Upper lobe of right lung (tissue), 1 donor: ENCODE measurements at places on chromosomes 5 and 9. TPM values are rescaled to one million over a fixed set of nuclear protein-coding genes. Genes with fewer than 3 reads are reported as not detected.

DNA sequence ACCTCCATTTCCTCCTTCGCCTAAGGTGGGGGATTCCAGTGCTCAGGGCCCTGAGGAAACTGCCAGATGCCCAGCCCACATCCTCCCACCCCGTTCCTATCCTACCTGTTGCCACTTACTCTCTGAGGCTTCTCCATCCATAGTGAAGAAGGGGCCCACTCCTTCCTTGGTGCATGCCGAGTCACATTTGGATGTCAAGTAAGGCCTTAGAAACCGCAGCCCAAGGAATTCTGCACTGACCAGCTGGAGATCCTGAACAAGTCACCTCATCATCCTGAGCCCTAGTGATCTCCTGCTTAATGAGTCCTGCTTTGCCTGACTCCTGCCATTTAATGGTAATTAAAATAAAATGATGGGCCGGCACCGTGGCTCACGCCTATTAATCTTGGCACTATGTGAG lies 6.7 kb upstream of the TNIP1 start:
- no peaks in the 10 kb centered on the region for H3K36me3 ChIP-seq
- H3K4me3 ChIP-seq, result no peak overlapping the region
- H3K27me3 ChIP-seq, result no peaks in the 10 kb centered on the region
- DNase-seq, result no peak
- peaks cover 48% of the 10 kb centered on the region for H3K4me1 ChIP-seq

GRCh38 chr9:79632705-79633104 lies 60.9 kb downstream of the TLE4 start:
- no peak overlapping the region for H3K4me3 ChIP-seq
- no peak for DNase-seq
- H3K27me3 ChIP-seq, result no peaks in the 10 kb centered on the region
- no peak overlapping the region for H3K27ac ChIP-seq
- no peaks in the 10 kb centered on the region for H3K36me3 ChIP-seq

- H3K4me1 ChIP-seq, result no peaks in the 10 kb centered on the region
- DNase-seq, result no peak
- no peak overlapping the region for H3K27ac ChIP-seq
- no peaks in the 10 kb centered on the region for H3K36me3 ChIP-seq
- no peaks in the 10 kb centered on the region for H3K27me3 ChIP-seq
- H3K4me3 ChIP-seq, result no peak overlapping the region
Measured at GRCh38 chr5:35404701-35405100, 174.4 kb upstream of the PRLR start.

DNA sequence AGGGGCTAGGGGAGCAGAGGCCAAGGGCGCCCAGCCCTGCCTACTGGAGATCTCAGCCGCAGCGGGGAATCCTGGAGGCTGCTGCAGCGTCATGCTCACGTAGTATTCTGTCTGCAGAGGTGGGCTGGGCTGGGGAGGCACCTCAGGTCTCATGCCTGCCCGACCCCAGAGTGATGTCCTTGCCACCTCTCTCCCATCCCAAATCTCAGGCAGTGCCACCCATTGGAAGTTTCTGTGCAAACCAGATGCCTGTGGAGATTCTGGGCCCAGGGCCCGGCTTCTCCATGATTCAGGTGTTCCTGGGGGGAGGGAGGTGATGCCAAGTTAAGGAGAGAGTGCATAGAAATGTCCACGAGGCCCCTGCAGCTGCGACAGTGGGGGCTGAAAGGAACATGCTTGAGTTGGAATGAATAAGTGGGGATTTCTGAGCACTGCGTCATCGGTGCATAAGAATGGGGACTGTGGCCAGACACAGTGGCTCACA lies 72.0 kb downstream of the ANKRD33B start:
- no peaks in the 10 kb centered on the region for H3K27me3 ChIP-seq
- no peak overlapping the region for H3K27ac ChIP-seq
- H3K36me3 ChIP-seq, result no peaks in the 10 kb centered on the region

DNA sequence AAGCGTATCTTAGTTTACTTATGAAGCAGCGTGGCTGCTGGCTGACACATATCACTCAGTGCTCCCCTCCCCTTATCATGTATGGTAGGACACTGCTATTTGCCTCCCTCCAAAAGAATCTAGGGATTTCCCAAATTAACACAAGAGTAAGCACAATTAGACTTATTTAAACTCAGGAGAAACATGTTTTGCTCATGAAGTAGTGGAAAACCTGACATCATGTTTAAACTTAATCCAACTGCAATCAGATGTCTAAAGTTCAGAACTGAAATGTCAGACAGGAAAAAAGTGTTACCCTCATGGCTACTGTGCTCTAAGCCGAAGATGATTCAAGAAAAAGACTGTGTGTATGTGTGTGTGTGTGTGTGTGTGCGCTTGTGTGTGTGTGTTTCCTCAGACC lies 324.1 kb upstream of the TNC start:
- H3K36me3 ChIP-seq, result no peaks in the 10 kb centered on the region
- no peaks in the 10 kb centered on the region for H3K27me3 ChIP-seq
- H3K27ac ChIP-seq, result no peak overlapping the region
- no peak overlapping the region for H3K4me3 ChIP-seq

DNA sequence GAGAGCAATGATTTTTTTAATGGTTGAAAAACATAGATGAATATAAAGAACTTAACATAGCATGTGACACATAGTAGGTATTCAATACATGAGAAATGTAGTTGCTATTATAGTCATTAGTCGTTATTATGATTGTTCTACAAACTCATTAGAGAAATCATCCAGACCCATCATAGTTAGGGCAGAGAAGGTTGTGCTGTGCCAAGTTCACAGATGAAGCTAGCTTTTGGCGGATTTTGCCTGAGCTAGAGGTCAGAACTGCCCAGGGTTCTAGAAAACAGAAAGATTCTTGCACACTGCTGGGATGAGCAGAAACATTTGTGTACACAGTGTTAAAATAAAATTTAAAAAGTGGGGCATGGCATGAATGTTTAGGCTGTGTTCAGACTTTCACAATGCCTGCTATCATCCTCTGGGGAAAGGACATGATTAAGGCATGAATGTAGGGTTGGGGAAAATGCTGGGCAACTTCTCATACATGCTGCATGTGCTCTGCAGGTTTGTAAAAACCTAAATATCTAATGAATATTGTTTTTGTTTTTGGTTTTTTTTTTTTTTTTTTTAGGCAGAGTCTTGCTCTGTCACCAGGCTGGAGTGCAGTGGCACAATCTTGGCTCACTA lies 33.3 kb upstream of the RAD23B start:
- H3K4me3 ChIP-seq, result no peak overlapping the region
- no peaks in the 10 kb centered on the region for H3K27me3 ChIP-seq
- no peaks in the 10 kb centered on the region for H3K4me1 ChIP-seq
- no peak for DNase-seq
- H3K36me3 ChIP-seq, result no peaks in the 10 kb centered on the region

GRCh38 chr9:87771316-87772006 lies 45.5 kb downstream of the CTSL start:
- H3K4me1 ChIP-seq, result no peaks in the 10 kb centered on the region
- H3K27ac ChIP-seq, result no peak overlapping the region
- no peak overlapping the region for H3K4me3 ChIP-seq
- no peaks in the 10 kb centered on the region for H3K36me3 ChIP-seq
- H3K27me3 ChIP-seq, result no peaks in the 10 kb centered on the region

- no peak for DNase-seq
- H3K4me3 ChIP-seq, result no peak overlapping the region
- H3K27me3 ChIP-seq, result no peaks in the 10 kb centered on the region
- no peaks in the 10 kb centered on the region for H3K36me3 ChIP-seq
Measured at GRCh38 chr9:134854541-134854981, 26.0 kb upstream of the FCN2 start.

DNA sequence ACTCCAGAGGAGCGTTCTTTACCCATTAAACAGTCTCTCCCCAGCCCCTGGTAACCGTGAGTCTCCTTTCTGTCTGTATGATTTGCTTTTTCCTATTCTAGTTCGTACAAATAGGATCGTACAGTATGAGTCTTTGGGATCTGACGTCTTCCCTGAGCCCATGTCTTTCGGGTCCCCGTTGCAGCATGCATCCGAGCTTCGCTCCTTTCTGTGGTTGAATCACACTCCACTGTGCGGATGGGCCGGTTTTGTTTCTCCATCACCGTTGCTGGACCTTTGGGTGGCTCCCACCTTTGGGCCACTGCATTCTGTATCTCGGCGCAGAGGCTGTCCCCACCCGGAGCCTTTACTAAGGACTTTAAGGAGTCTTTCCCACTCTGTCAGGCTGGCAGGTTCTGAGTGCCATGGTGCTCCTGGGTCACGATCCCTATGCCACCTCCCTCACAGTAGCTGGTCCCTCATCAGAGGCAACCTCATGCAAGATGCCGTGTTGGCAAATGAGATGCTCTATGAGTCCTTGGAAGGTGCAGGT lies 145.7 kb upstream of the COL5A1 start:
- H3K36me3 ChIP-seq, result no peaks in the 10 kb centered on the region
- peaks cover 1% of the 10 kb centered on the region for H3K27me3 ChIP-seq
- H3K27ac ChIP-seq, result no peak overlapping the region
- H3K4me3 ChIP-seq, result no peak overlapping the region
- H3K4me1 ChIP-seq, result peaks cover 6% of the 10 kb centered on the region
- peak; percentile 33 for DNase-seq

DNA sequence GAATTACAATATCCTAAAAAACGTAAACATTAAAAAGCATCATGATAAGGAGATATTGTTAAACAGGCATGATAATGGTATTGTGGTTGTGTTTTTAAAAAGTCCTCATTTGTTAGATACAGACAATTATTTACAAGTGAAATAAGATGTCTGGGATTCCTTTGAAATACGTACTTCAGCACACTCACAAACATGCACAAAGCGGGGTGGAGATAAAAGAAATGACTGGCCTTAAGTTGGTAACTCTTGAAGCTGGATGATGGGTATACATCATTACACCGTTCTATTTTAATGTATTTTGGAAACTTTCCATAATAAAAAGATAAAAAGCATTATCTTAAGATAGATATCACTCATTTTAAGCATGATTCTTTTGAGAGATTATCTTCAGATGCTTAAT lies 1.0 kb downstream of the FAM200C start:
- H3K27me3 ChIP-seq, result no peaks in the 10 kb centered on the region
- H3K36me3 ChIP-seq, result peaks cover 25% of the 10 kb centered on the region
- H3K4me3 ChIP-seq, result peak overlapping the region; percentile 68
- DNase-seq, result no peak

DNA sequence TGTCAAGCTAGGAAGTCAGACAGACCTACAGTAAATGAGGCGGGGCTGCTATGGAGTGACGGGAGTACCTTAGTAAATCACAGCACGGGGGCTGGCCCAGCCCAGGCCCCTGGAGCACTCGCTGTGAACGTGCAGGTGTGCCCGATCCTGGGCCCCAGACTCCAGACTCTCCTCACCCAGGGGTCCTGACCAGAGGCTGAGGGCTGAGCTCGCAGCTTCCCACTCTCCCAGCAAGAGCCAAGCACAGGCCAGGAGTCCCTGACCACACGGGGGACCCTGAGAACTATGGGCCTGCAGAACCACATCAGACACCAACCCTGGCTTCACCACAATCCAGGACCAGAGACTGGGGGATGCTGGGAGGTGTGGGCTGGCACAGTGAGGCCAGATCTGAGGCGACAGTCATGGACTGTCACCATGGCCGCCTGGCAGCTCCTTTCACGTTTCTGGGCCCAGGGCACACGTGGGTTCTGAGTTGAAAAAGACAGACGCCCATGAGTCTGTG lies 73.4 kb downstream of the ADAMTS2 start:
- H3K36me3 ChIP-seq, result no peaks in the 10 kb centered on the region
- no peaks in the 10 kb centered on the region for H3K27me3 ChIP-seq
- H3K4me3 ChIP-seq, result no peak overlapping the region
- DNase-seq, result peak; percentile 43

DNA sequence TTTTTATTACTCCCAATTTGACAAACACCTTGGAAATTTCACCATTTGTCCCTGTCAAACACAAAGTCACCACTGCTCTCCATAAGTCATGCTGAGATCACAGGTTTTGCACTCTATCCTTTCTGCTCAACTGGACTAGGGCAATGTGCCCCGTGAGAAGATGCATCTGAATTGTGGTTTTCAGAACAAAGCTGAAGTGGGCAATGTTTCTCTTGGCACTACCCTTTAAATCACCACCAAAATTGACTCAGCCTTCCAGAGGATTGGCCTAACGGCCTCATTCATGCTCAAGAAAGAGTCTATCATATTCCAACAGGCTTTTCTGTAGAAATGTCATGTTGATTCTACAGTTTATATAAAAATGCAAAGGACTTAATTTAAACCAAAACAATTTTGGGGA lies 81.0 kb upstream of the TRIO start:
- no peaks in the 10 kb centered on the region for H3K4me1 ChIP-seq
- no peak for DNase-seq
- H3K27me3 ChIP-seq, result no peaks in the 10 kb centered on the region
- H3K4me3 ChIP-seq, result no peak overlapping the region
- H3K36me3 ChIP-seq, result no peaks in the 10 kb centered on the region
- H3K27ac ChIP-seq, result no peak overlapping the region

GRCh38 chr5:148734518-148734917 lies 80.2 kb upstream of the HTR4 start:
- no peaks in the 10 kb centered on the region for H3K27me3 ChIP-seq
- H3K27ac ChIP-seq, result no peak overlapping the region

Gene PCDHA9
- 0.20 TPM for total RNA-seq

Gene C9orf153
- 0.23 TPM for total RNA-seq

Gene SLC6A7
- not detected for total RNA-seq

Gene AHRR
- total RNA-seq, result 11.3 TPM

Gene ERGIC1
- total RNA-seq, result 186 TPM

Gene NDST1
- total RNA-seq, result 143 TPM
